Activated naive CD4-positive, alpha-beta T cell treated with Interleukin-2 at 50 U/mL for 16 hours (primary cell): ENCODE measurements at places on chromosomes 7 and 10.

DNA sequence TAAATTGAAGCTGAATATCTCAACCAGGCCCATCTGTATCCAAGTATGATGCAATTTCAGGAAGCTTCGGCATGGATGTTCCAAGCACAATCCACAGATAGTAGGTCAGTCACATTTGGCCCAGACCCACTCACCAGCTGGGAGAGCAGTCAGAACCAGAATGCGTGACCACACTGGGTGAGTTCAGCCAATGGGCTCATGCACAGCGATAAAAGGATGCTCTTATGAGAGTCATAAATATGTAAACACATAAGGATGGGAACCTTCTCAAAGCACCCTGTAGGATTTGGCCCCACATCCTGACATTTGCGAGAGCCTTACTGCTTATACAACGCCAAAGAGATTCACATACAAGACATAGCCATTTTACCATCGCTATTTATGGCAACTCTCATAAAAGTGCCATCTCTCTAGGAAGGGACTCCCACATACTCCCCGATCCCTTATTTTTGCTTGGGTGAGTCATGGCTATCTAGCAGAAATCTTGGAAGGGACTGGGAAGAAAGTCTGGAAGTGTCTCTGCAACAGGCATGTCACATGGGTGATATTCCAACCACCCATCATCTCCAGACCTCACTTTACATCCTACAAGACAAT, 3.0 kb downstream of the AFAP1L2 start:
- no peak for DNase-seq

GRCh38 chr7:128963327-128963757, 25.6 kb downstream of the IRF5 start:
- DNase-seq, result peak; percentile 43

GRCh38 chr7:2823130-2823529, 21.0 kb downstream of the GNA12 start:
- DNase-seq, result no peak

DNA sequence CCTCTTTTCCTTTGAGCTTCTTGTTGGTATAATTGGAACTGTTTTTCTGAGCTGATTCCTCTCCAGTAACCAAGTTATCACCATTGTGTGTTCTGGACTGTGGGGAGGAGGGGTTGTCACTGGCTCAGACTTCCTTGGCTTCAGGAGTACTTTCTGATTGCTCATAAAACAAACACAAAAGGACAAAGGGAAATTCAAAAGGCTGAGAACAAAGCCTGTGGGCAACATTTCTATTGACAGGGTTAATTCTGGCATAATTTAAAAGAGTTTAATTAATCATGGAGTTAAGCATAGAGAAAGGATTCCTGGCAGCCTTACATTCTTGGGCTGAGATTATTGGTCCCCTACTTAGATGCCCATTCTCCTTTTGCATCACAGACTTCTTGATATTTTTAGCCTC, 222.9 kb upstream of the KMT2E start:
- no peak for DNase-seq

GRCh38 chr7:111091593-111092358, 849 bp downstream of the LRRN3 start:
- no peak for DNase-seq

DNA sequence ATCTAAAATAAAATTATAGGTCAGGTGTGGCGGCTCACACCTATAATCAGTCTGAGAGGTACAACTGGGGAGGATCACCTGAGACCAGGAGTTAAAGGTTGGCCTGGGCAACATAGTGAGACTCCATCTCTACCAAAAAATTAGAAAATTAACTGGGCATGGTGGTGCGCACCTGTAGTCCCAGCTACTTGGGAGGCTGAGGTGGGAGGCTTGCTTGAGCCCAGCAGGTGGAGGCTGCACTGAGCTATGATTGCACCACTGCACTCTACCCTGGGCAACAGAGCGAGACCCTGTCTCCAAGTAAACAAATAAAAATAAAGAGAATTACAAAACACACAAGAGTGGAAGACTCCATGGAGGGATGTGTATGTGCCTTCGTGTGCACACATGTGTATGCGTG, 171.5 kb downstream of the PARD3 start:
- no peak for DNase-seq

GRCh38 chr10:6069081-6069931, 7.1 kb upstream of the IL2RA start:
- DNase-seq, result no peak

DNA sequence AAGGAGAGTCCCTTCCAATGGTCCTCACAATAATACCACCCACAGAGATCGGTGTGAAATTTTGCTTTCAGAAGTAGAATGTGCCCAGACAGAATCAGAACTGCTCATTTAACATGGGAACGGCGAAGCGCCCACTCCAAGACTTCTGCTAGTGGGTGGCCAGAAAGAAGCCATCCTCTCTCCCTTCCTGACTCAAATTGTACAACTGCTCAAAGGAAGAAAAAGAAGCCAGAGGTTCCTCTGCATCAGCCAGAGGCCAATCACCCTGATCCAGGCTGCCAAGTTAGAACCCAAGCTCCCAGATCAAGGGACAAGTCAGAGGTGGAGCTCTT, 23.3 kb downstream of the NUDCD3 start:
- DNase-seq, result no peak

- DNase-seq, result no peak
Observed at GRCh38 chr7:131787101-131787500, 230.7 kb upstream of the PODXL start.

- no peak for DNase-seq
Observed at GRCh38 chr7:31074120-31074383, 21.9 kb downstream of the ADCYAP1R1 start.

DNA sequence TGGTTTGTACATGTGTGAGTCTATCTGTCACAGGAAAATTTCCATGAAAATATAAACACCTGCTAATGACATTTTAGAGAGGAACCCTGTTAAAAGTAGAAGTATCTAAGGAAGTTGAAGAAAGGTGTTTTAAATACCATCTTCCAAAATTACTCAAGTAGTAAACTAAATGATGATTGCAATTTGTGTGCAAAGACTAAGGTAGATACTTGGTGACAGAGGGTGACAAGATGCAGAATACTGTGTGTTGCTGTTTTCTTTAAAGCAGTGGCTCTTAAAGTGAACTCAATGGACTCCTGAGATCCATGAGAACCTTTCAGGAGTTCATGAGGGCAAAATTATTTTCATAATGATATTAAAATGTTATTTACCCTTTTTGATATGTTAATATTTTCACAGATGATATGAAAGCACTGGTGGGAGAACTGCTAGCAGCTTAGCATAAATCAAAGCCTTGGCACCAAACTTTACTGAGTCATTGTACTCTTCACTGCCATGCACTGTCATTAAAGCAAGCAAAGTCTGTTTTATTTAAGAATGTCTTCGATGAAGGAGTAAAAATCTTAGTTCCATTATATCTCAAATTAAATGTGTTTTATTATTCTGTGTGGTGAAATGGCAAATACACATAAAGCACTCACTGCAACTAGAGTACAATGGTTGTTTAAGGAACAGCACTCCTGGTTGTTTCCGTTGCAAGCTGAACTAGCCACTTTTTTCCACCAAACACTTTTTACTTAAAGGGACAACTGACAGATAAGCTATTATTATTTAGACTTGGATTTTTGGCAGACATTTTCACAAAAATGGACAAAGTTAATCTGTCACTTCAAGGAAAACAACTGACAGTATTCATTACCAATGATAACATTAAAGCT, 133.7 kb downstream of the LRRN3 start:
- DNase-seq, result no peak

DNA sequence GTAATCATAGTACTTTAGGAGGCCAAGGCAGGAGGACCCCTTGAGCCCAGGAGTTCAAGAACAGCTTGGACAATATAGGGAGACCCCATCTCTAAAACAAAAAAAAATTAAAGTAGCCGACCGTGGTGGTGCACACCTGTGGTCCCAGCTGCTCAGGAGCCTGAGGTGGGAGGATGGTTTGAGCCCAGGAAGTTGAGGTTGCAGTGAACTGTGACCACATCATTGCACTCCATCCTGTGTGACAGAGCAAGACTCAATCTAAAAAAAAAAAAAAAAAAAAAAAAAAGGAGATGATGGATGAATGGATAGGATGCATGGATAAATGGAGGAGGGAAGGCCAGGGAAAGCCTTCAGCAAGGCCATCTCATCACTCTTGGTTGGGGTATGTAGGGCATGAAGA, 33.4 kb upstream of the BMPR1A start:
- no peak for DNase-seq

GRCh38 chr7:85413718-85414117, 226.9 kb upstream of the SEMA3D start:
- no peak for DNase-seq

- no peak for DNase-seq
Observed at GRCh38 chr7:91636129-91636724, 244.3 kb downstream of the MTERF1 start.

DNA sequence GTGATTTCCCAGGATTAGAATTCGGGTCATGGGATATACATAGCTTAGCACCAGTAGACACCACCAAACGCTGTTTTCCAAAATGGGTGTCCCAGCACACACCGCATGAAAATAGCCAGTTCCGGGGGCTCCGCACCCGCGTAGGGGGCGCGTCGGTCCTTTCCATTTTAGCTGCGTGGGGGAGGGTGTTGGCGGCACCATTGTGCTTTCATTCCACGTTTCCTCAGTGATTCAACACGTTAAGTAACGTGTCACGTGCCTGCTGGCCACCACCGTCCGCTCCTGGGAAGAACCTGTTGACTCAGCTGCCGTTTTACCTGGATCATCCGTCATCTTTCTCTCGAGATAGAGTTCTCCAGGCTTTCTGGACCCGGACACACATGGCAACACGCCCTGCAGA, 25.6 kb upstream of the ADGRA1 start:
- DNase-seq, result no peak

- DNase-seq, result no peak
Observed at GRCh38 chr7:96832092-96832662, 122.5 kb upstream of the SEM1 start.

DNA sequence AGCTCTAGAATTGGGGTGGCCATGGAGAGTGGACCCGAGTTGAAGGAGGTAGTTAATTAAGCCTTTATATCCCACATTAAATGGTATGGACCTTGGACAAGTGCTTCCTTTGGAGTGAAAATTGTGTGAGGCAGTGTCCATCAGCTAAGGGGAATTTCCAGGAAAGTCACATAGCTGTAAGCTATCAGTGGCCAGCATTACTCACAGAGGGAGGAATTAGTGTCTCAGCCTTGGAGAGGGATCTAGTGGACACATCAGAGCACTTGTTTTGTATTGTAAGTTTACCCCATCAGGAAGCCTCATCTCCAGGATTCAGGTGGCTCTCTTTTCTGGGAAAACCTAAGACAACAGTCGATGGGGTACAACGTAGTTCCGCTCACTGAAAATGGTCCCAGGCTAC, 416.7 kb downstream of the TFEC start:
- DNase-seq, result no peak

DNA sequence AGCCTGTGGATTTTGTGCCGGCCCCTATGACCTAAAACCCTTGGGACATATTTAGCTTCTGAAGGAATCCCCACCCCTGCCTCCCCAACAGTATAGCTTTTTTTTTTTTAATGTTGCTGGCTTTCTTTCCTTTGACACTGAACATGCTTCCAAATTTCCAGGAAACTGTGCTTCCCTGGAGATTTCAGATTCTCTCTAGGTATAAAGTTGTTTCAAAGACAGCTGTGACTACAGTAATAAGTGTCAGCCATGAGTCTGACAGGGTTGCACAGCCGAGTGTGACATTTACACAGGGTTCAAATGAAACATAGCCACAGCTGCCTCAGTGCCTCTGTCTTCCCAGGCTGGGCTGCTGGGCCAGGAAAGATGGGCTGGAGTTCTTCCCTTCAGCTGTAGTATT, 466.6 kb upstream of the COBL start:
- DNase-seq, result no peak

DNA sequence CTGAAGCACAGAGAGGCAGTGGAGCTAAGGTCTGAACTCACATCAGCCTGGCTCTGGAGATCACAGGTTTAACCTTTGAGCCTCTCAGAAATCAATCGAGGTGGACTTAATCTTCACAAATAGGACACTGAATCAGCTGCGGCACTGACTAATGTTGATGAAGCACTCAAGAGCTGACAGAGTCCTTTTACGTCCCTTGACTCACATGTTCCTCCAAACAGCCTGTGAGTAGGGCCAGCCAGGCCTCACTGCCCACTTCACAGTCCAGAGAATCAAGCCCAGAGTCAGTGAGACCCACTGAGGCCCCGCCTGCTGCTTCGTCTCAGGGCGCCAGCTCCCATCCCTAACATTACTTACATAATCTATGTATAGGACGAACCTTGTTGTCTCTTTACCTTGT, 63.1 kb downstream of the TNS3 start:
- no peak for DNase-seq

DNA sequence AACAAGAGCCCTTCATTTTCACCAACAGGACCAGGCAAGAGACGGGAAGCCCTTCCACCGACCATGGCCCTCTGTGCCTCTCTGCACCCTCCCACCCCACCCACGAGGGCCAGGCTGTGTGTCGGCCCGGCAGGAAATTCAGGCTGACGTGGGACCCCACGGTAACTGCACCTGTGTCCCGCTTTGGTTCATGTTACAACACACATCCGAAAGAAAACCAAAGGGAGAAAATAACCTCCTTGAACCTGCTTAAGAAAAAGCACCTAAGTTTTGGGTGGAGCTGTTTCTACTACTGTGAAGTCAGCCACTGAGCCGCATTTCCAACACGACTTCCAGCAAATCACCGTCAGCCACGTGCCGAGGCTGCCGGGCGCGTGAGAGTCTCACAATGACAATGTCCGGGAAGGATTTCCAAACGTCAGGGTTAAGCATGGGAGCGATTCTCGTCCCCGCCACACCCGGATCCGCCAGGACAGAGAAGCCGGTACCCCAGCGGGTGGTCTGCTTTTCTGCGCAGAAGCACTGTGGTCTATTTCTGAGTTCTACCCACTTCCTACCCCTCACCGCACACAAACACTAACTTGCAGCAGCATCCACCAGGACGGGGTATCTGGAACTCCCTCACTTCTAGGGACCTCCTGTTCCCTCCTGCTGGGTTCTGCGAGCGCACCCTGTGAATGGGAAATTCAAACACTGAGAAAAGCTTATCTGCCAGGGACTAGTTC, 36.6 kb downstream of the AMZ1 start:
- no peak for DNase-seq

- DNase-seq, result no peak
Observed at GRCh38 chr7:50348469-50349162, 44.1 kb downstream of the IKZF1 start.

GRCh38 chr10:108515821-108516220, 1351.3 kb upstream of the SORCS1 start:
- no peak for DNase-seq

DNA sequence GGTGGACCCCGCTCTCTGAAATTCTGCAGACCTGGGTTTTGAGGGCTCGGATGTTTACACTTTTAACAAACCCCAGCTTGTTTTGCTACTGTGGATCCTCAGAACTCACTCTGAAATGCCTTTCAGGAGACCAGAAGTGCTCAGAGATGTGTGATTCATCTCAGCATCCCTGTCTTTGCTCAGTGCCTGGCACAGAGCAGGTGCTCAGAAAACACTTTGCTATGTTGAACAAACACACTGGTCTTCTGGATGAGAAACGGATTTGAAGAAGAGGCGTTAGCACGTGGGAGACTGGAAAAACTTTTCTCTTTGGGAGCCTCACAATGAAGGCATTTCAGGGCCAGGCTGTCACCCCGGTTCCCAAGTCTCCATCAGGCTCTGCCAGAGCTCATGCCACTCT, 53.3 kb downstream of the SH3PXD2A start:
- DNase-seq, result no peak
